ENCODE measurements at places on chromosomes 16 and 17. TPM values are rescaled to one million over a fixed set of nuclear protein-coding genes. Genes with fewer than 3 reads are reported as not detected.

DNA sequence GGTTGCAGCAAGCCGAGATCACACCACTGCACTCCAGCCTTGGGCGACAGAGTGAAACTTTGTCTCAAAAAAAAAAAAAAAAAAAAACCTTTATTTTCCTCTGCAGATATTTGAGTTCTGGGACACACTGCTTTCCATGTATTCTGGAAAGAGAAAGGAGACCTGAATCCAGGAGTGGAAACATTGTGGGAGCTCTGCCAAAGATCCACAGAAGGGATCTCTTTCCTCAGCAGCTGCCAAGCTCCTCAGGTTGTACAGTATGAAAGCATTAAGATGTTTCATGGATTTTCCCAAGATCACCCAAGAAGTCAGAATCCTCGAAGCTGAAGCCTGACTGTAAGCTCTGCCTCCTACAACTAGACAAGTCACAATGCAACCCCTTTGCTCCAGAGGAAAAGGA, 13.5 kb downstream of the NPRL3 start:
- no peak for DNase-seq

DNA sequence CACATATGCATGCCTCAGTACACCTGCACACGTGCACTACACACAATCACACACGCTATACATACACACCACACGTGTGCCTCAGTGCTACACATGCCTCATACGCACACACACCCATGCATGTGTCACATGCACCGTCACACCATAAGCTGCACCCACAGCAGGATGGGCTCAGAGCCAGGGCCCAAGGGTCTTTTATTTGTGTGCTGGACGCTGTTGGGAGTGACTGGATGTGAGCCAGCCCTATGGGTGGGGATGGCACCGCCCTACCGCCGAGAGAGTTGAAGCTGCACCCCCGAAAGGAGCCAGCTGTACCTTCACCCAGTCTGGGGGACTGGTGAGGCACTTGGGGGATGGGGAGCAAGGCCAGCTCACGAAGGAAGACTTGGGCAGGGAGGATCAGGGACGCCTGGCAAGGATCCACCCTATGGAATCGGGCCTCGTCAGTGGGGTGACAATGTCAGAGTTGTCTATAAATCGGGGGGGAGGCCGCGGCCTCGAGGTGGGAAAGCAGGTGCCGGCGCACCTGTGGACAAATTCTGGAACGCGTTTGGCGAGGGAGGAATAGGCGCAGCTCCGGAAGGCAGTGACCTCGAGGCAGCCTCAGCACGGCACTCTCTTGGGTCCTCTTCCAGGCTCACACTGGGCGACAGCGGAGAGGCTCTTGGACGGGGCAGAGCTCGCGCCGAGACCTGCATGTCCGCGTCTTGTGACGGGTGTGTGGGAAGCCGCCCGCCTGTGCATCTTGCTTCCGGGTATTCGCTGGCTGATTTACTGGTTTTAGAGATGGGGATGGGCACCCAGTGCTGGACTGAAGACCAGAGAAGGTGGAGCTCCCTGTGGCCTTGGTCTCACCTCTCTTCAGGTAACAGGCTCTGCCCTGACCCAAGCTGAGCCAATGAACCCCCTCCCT, 7.3 kb downstream of the RGS11 start:
- DNase-seq: no peak

The ANKFY1 gene
- polyA plus RNA-seq: 27.0 TPM

DNA sequence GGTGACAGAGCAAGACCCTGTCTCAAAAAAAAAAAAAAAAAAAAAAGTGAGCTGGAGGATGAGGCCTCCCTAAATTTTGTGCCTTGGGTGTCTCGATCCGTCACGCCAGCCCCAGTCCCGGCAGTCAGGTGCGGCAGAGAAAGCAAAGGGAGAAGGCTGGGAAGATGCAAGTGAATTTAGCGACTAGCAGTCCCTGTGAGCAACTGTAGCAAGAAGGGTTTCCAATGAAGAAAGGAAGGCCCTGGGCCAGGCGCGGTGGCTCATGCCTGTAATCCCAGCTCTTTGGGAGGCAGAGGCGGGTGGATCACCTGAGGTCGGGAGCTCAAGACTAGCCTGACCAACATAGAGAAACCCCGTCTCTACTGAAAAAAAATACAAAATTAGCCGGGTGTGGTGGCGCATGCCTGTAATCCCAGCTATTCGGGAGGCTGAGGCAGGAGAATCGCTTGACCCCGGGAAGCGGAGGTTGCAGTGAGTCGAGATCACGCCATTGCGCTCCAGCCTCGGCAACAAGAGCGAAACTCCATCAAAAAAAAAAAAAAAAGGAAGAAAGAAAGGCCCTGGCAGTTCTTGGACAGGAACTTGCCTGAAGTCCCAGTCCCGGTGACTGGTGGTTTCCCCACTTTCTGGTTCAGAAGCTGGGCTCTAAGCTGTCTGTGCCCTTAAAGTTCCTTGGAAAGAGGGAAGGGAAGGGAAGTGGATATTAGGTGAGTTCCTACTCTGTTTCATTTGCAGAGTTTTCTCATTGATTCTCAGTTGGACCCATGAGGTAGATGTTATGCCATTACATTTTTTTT, 1.8 kb upstream of the QPRT start:
- DNase-seq: no peak

- no peak for DNase-seq
These were observed 792.0 kb downstream of the KCNJ2 start for GRCh38 chr17:70961341-70961740.

DNA sequence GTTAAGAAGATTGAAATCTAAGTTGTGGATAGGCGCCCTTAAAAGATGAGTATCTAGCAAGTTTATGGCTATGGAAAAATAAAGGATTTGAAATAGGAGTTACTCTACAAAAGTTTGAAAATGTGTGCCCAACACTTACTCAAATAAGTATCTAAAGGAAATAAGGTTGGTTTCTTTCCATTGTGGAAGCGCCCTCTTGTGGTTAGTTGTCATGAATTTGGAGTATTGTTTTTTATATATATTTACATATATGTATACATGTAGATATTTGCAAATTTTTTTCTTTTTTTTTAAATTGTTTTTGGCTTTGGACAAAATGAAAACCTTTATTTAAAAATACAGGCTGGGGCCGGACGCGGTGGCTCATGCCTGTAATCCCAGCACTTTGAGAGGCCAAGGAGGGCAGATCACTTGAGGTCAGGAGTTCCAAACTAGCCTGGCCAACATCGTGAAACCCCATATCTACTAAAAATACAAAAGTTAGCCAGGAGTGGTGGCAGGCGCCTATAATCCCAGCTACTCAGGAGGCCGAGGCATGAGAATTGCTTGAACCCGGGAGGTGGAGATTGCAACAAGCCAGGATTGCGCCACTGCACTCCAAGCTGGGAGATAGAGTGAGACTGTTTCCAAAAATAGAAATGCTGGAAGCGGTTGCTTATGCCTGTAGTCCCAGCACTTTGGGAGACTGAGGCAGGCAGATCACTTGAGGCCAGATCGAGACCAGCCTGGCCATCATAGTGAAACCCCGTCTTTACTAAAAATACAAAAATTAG, 24.0 kb upstream of the VPS4A start:
- DNase-seq: no peak

DNA sequence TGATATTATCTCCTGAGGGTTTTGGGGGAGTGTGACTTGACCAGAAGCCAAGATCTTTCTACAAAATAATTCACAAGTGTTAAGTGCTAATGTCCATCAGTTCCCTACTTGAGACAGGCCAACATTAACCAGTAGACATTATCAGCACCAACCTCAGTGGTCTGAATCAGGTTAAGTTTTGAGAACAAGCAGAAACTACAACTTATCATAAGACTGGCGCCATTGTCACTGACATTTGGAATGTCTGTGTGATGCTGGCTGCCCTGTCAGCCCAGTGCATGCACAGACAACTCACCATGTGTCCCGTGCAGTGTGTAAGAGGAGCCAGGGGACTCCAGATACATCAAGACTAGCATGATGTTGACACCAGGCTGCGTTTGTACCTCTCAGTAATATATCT, 76.8 kb downstream of the CCDC182 start:
- DNase-seq: no peak

GRCh38 chr17:62884781-62885180, 76.7 kb upstream of the MARCHF10 start:
- DNase-seq: no peak

The CCDC154 gene
- polyA plus RNA-seq: 0.04 TPM

GRCh38 chr16:47927330-47927729, 228.5 kb downstream of the ABCC12 start:
- no peak for DNase-seq

DNA sequence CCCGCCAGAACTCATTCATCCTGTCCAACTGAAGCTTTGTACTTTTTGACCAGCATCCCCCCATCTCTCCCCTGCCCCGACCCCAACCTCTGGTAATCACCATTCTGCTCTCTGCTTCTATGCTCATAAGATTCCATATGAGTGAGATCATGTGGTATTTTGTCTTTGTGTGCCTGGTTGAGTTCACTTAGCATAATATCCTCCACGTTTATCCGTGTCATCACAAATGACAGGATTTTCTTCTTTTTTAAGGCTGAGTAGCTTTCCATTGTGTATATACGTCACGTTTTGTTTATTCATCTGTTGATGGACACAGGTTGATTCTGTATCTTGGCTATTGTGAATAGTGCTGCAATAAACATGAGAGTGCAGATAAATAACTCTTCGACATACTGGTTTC, 278.9 kb downstream of the SNX29 start:
- no peak for DNase-seq

The COX6A2 gene
- not detected for polyA plus RNA-seq

GRCh38 chr16:50509521-50510341, 38.5 kb upstream of the NKD1 start:
- no peak for DNase-seq

- no peak for DNase-seq
These were observed 136.4 kb downstream of the ABCC6 start for GRCh38 chr16:16086653-16087446.

DNA sequence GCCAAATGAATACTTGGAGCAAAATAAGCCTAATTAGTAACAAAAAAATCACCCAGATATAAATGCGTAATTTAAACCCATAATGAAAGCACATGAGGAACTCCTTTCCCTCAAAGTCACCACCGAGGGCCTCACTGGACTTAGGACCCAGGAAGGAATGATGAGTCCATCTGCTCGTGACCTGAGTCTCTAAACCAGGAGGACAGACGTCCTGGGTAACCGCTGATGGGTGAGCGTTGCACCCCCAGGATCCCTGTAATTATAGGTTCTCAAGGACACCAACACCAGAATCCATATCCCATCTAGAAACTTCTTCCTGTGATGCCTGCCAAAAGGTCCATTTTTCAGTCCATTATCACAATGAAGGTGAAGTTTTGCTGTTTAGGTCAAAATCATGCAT, 121.4 kb downstream of the ZNF778 start:
- DNase-seq: no peak

The TAT gene
- polyA plus RNA-seq: not detected
